ENCODE measurements at places on chromosomes 11 and 22.

GRCh38 chr11:120518356-120518755 lies 6.8 kb downstream of the GRIK4 start:
- DNase-seq = no peak

DNA sequence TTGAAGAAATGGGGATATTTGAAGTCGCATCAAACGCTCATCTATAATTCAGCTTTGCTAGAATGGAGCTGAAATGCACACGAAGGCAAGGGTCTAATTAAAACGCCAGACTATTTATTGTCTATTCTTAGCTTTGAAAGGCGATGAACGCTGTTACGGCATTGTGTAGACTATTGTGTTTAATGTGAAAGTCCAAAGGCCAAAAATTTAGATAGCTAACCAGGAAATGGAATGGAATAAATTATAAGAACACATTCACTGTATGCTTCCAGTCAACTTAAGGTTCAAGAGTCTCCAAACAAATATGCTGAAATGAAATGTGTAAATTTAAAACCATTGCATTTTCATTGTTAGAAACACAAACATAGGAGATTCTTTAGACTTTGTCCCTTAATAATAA lies 186.2 kb downstream of the CWF19L2 start:
- no peak for DNase-seq

DNA sequence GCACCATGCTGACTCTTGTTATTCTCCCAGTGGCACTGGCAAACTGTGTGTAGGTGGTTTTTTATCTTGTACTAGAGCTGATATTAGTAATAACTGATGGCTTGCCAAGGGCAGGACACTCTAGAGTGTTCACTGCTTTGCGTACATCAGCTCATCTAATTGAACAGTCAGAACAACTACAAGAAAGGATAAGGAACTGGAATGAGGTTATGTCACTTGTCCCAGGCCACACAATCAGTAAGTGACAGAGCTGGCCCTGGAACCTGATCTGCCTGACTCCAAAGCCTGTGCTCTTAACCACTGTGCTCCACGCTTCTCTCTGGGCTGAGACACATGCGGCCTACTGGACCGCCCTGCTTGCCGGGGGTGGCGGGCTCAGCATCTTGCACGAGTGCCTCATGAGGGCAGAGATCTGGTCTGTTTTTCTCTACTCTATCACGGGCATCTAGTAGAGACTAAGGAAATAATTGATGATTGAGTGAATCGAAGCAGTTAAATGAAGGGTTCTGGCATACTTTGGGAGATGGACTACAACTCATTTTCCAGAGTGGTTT lies 155.9 kb upstream of the SORL1-AS1 start:
- no peak for DNase-seq

GRCh38 chr22:30301995-30302809 lies 12.9 kb upstream of the CASTOR1 start:
- no peak for DNase-seq

- no peak for DNase-seq
Observed at GRCh38 chr11:68673991-68674390, 10.4 kb upstream of the GAL start.

- no peak for DNase-seq
Observed at GRCh38 chr11:8202516-8203413, 33.9 kb upstream of the RIC3 start.

DNA sequence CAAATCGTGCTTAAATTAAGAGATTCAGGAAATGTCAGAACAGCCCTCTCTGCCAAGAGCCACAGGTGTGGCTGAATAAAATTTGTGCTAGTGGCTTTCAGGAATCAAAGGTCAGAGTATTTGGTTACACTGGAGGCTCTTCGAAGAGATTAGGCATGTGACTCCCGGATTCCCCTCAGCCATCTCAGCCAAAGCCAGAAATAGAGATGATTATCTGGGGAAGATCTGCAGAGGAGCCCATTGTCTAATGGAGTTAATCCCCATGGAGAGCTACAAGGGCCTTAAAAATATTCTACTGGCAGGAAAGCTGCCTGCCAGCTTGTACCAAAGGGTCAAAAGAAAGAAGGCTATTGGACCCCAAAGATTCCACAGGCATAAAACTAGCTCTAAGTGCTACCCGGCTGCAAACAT lies 1259.5 kb downstream of the TBC1D22A start:
- no peak for DNase-seq

DNA sequence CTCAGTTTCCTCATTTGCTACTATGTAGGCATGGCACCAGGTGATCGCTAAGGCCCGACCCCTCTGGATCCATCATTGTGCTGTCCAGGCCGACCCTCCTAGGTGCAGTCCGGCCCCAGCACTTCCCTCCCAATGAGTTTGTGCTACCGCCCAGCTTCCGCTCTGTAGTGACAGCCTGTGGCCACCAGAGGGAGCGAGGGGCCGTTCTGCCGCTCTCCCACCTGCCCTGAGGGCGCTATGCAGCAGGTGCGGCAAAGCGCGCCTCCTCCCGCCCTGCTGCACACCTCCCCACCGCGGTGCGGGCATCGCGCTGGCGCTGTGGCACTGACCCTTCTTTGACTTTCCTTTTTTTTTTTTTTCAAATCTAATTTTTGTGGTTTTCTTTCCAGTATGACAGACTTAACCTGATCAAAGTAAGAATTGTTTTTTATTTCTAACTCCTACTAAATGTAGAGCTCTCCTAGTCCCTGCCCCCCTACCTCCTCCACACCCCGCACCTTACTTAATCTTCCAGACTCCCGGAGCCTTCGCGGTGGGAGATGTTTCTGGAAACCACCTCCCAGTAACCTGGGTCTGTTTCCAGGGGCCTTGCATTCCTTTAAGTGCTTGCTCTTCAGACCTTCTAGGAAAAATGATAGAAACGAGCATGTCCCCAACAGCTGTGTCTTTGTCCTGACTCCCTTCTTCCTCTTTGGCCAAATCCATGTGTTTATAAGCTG lies 73.7 kb downstream of the SCN3B start:
- DNase-seq = peak; percentile 43
